LoVo (cell line): ENCODE measurements at places on chromosomes 13 and 19.

GRCh38 chr13:101945435-101945834 lies 456.4 kb downstream of the FGF14 start:
- no peak for DNase-seq

- DNase-seq: no peak
These were observed 211.9 kb downstream of the ZNF536 start for GRCh38 chr19:30584090-30584489.

GRCh38 chr13:114049026-114049425 lies 75.2 kb upstream of the C13orf46 start:
- DNase-seq: no peak

DNA sequence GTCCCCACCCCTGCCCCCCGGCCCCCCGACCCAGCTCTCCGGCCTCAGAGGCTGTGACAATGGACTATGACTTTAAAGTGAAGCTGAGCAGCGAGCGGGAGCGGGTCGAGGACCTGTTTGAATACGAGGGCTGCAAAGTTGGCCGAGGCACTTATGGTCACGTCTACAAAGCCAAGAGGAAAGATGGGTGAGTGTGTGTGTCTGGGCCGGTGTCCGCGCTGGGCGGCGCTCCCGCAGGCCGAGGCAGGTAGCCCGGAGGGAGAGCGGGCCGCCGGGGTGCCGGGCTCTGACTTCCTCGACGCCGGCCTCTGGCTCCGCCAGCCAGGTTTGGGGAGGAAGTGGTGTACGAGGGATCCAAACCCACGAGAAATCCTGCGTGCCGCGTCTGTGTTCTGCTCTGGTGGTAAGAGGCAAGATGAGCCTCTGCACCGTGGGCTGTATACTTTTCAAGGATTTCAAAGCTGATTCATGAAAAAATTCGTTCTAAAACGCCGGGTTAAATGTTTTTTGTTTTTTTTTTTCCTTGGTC lies 718 bp downstream of the CDK8 start:
- peak; percentile 47 for DNase-seq

- DNase-seq: no peak
These were observed 28.6 kb upstream of the HTR2A start for GRCh38 chr13:46925486-46925885.

DNA sequence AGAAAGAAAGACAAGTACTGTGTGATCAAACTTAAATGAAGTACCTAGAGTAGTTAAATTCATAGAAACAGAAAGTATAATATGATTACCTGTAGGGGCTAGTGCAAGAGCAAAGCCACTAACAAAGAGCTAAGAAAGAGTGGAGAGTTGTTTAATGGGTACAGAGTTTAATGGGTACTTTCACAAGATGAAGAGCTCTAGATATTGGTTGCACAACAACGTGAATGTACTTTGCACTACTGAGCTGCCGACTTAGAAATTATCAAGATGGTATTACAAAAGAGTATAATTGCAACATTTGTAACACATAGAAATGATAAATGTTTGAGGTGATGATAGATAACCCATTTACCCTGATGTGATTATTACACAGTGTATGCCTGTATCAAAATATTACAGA lies 140.3 kb upstream of the GPC6 start:
- no peak for DNase-seq

GRCh38 chr13:106373304-106373988 lies 162.0 kb downstream of the EFNB2 start:
- no peak for DNase-seq

DNA sequence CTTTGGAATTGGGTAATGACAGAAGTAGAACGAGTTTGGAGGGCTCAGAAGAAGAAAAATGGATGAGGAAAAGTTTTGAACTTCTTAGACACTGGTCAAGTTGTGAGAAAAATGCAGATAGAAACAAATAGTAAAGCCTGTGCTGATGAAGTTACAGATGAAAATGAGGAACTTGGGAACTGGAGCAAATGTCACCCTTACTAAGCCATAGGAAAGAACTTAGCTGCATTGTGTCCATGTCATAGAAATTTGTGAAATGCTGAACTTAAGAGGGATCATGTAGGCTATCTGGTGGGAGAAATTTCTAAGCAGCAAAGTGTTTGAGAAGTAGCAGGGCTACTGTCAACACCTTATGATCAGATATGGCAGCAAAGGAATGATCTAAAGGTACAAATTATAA lies 289.2 kb upstream of the PCDH9 start:
- no peak for DNase-seq

DNA sequence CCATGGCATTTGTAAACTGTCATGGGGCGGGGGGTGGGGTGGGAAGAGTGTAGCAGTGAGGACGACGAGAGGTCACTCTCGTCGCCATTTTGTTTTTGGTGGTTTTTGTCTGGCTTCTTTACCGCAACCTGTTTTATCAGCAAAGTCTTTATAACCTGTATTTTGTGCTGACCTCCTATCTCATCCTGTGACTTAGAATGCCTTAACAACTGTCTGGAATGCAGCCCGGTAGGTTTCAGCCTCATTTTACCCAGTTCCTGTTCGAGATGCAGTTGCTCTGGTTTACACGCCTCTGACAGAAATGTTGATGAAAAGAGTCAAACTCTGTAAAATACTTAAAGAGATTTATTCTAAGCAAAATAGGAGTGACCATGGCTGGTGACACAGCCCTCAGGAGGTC lies 852.0 kb downstream of the DACH1 start:
- no peak for DNase-seq

DNA sequence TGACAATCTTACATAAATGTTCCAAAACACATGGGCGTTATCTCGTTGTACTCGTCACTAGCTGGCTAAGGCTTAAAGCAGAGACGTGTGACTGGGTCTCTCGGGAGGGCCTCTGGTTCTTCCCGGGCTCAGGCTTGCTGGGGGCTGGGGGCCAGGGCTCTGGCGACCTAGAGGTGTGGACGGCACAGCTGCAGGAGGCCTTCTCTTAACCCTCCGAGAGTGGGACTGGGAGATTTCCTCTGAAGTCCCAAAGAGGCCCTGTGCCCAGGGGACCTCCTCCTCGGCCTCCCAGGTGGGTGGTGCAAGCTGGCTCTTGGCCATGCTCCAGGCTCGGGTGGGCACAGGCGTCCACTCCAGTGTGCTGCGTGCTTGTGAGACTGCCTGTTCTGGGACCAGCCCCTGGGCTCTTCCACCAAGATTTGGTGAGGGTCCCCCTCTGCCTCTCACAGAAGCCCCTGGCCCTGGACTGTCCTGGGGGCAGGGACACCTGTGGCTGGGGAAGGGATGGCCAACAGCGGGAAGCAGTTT lies 2.2 kb downstream of the CAPS start:
- DNase-seq: no peak

GRCh38 chr19:19672816-19673215 lies 4.2 kb downstream of the ZNF101 start:
- no peak for DNase-seq

GRCh38 chr13:44163108-44163507 lies 210.5 kb upstream of the SERP2 start:
- DNase-seq: no peak

- no peak for DNase-seq
These were observed 193.1 kb downstream of the VWA8 start for GRCh38 chr13:41767801-41768200.

- no peak for DNase-seq
These were observed 8.7 kb downstream of the URAD start for GRCh38 chr13:27979765-27980279.

- no peak for DNase-seq
These were observed 167.5 kb upstream of the TMTC4 start for GRCh38 chr13:100842136-100842535.
